ENCODE measurements at places on chromosomes 13 and 19.

- DNase-seq, result no peak
These were observed 15.8 kb downstream of the ARHGAP33 start for GRCh38 chr19:35790981-35791813.

GRCh38 chr19:41297628-41298347, 12.2 kb upstream of the CCDC97 start:
- DNase-seq, result no peak

DNA sequence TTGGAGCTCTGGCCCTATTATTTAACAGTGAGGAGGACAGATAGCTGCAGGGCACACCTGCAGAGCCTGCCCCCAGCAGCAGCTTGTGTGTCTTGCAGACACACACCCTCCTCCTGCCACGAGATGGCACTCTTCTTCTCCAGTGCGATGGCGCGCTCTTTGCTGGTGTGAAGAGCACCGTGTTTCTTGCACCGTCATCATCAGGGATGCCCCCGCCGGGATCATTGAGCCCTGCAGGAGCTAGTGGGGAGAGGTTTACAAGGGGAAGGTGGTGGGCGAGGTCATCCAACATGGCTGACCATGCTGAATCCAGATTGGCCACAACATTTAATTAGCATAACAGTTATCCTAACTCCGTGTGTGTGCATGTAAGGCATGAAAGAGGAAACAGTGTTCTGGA, 105.6 kb downstream of the RAB20 start:
- DNase-seq, result peak; percentile 62

- DNase-seq, result no peak
These were observed 120.0 kb downstream of the CYSLTR2 start for GRCh38 chr13:48773531-48774275.

- DNase-seq, result no peak
These were observed 1252.8 kb downstream of the EFNB2 start for GRCh38 chr13:105282406-105283285.

- no peak for DNase-seq
These were observed 76.2 kb downstream of the ZNF208 start for GRCh38 chr19:21934593-21934992.

DNA sequence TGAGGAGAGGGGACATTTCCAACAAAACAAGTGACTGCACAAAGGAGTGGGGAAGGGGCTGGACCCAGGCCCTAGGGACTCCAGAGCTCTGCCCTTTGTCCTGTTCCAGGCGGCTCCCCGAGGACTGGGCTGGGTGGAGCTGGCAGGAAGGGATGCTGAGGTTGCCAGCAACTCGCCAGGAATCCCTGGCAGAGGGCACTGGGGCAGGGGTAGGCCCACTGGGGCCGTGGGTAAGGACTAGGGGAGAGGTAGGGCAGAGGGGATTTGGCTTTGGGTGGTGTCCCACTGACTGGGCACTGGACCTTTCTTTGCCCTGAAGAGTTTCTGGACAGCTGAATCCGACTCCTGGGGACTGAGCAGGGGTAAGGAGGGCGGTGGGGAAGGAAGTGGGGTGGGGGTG, 7.9 kb downstream of the LIPE start:
- DNase-seq, result no peak

DNA sequence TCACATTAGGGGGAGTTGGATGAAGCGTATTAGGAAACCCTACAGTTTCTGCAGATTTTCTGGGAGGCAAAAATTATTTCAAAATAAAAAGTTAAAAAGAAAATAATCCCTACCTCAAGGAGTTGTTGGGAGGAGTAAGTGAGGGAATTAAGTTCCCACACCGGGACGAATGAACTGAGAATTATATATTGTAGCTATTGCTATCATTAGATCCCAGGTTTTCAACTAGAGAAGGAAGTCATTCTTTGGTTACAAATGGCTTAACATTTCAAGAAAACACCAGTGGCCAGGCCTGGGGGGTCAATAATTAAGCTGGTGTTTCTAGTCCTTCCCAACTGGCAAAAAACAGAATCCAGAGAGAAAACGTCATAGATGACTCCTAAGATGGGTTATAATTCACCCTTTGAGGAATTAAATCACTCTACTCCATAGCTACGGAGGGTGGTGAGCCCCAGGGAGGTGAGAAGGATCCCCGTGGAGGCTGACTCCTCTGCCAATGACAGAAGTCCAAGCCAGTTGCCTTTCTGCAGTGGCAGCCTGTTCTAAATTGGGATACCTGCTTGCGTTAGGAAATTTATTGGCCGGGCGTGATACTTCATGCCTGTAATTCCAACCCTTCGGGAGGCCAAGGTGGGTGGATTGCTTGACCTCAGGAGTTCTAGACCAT, 1.2 kb upstream of the MYDGF start:
- no peak for DNase-seq

DNA sequence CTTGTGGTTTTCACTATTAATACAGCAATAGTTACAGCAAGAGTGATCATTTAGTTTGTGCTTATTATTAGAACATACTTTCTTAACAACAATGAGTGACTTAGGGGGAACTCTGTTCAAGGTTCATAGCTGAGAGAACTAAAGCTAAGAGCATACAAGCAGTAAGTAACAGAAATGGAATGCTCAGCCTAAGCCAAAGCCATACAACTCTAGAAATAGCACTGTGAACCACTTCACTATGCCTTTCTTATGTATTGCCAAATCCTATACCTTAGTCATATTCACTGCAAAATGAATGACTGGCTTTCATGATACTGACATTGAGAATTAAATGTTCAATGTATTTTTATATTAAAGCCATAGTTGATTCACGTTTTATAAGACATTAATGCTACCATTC, 599.7 kb upstream of the SLITRK1 start:
- DNase-seq, result no peak

DNA sequence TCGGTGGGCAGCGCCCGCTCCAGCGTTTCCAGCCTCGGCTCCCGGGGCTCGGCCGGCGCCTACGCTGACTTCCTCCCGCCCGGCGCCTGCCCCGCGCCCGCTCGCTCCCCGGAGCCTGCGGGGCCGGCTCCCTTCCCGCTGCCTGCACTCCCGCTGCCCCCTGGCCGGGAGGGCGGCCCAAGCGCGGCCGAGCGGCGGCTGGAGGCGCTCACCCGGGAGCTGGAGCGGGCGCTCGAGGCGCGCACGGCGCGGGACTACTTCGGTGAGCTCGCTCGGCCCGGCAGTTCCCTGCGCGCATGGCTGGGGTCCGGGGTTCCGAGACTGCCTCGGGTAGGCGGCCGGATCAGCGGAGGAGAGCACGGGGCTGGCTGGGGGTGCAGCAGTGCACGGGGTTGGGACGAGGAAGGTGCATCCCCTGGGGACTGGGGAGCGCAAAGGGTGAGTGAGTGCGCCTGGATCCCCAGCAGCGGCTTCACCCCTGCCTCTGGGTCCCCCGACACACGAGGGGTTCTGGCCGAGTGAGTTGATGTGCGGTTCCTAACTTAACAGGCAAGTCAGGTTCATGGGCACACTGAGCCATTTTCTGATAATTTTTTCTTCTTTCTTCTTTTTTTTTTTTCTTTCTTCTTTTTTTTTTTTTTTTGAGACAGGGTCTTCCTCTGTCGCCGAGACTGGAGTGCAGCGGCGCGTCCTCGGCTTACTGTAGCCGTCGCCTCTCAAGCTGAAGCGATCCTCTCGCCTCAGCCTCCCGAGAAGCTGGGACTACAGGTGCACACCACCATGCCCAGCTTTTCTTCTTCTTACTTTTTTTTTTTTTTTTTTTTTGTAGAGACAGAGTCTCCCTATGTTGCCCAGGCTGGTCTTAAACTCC, 1.1 kb downstream of the WTIP start:
- DNase-seq, result peak; percentile 30
